ENCODE measurements at places on chromosomes 2 and 18.

- DNase-seq: no peak
These were observed 416.6 kb upstream of the TRIB2 start for GRCh38 chr2:12300019-12300602.

DNA sequence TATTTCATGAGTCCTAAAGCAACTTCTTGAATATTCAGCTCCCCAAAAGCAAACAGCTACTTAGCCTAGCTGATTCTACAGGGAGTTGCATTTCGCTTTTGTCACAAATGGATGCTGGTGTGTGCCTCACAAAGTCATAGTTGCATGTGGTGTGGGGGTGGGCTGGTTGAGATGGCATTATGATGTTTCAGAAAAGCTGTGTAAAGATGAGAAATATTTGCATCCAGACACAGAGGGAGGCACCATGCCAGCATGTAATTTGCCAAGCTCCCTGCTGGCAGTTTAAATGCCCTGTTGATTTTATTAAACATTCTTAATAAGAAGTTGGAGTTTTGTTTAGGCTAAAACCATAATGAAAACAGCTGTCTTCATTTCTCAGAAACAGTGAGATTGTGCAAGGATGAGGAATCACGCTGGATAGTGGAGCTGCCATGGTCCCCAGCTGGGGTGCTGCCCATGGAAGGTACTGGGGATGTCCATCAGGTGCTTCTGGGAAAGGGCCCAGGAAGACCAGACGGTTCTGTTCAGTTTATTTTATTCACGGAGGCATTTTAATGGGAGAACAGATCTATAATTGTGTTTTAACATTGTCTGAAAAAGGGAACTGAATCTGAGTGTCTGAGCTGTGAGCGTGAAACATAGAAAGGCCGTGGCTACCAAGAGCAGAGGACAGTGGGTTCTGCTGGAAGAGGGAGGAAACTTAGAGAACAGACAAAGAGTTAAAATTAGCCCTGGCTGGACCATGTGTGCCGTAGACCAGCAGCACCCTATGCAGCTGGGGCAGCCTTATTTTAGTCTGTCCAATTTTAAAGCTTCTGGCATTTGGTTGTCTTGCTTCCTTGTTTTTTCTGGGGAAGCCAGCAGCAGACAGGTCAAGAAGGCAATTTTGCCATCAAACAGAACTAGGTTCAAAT lies 177.1 kb downstream of the FAM210A start:
- no peak for DNase-seq

DNA sequence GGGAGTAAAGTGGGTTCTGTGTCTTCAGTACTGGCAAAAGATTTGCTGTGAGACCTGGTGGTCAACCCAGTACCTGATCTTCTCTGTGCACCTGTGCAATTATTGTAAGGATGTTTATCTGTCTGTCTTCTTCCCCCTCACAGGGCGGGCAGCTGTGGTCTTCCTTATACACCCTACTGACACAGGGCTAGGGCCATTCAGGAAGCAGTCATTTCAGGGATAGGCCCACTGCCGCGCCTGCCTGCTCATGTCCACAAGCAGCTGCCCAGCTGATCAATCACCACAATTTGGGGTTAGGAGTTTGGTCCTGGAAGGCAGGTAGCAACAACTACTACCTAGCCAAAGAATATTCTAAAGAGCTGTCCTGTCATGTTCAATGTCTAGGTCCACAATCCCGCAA lies 1.2 kb upstream of the CNNM4 start:
- no peak for DNase-seq

GRCh38 chr2:144403933-144404332 lies 116.0 kb downstream of the ZEB2 start:
- DNase-seq: no peak

DNA sequence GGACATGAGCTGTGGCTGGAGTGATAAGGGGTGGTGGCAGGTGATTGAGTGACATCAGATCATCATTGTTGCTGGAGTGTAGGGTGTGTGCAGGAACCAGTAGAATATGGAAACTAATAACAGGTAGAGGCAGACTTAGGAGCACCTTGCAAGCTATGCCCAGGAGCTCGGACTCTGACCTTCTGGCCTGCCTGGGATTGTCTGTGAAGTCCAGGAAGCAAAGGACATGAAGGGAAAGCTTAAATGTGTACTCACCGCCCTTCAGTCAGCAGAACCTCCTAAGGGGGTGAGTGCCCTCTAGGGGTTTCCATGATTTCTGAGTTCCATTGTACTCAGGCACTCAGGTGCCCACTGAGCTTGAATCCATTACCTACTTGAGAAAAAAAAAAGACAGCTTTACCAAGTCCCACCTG lies 104.2 kb downstream of the CRIM1 start:
- DNase-seq: no peak

DNA sequence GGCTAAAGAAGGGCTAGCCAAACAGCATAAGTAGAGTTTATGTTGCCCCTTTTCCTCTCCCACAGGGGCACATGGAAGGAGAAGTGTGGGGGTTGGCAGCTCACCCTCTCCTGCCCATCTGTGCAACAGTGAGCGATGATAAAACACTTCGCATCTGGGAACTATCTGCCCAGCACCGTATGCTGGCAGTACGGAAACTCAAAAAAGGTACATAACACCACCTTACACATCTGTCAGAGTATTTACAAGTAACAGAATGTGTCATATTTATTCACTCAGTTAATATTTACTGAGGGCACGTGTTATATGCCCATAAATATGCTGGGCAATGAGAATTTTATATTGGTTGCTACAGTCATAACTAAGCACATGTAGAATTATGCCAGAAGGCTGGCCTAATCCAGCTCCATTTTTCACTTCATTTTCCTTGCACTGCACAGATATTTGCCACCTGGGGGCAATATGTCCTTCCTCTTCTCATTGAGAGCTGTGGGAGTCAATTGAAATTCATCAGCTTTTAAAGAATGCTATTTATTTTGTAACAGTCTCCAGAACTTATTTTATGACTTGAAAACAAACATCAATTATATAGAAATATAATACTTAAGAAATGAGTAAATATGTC lies 150.6 kb downstream of the RTN4 start:
- no peak for DNase-seq

DNA sequence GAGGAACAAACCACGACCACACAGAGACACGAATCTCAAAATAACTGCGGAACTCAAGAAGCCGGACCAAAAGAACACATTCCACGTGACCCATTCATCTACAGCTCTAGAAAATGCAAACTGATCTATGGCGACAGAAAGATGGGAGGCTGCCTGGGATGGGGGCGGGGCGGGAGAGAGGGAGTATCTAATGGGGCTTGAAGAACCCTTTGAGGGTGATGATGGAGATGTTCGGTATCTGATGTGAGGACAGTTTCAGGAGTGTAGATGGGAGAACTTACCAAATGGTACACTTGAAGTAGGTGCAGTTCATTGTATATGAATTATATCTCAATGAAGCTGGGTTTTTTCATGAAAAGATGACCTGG lies 34.6 kb upstream of the KLF11 start:
- no peak for DNase-seq

GRCh38 chr18:55419947-55420664 lies 167.9 kb downstream of the TCF4 start:
- no peak for DNase-seq

GRCh38 chr18:49566217-49566770 lies 4.4 kb downstream of the LIPG start:
- no peak for DNase-seq

DNA sequence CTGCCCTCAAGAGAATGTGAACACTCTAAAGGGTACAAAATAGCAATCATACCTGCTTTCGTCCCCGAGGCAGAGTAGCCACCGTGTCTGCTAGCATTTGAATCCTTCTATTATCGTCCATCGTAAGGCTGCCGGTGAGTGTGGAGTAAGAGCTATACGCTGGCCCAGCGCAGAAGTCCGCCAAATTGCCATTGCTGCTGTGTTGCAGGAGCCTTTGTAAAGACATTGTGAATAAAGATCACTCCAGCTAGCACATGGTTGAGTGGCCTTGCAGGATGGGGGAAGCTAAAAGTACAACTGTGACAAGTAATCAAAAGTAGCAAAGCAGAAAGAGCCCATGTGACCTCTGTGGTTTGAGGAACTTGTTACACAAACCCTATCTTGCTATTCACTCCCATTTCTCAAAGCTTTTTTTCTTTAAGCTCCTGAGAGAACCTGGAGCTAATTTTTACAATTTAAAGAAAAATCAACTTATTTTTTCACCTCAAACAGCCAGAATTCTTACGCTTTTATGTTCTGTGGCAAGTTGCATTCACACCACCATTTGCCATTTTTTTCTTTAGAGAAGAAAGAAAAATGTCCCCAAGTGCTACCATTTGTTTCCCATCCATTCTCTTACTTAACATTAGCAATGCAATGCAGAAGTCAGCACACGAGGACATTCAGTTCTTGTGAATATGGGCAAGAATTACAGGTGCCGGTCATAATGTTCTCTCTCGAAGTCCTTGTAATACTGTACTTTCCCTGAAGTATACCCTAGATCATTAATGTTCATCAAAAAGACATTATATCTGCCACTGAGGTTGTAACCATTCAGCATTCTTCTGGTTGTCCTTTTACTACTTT lies at the start of gene CYTIP:
Gene CYTIP (minus strand): TSS at position 295 of the 846 bp plus-strand sequence. CDS start 69 bp downstream, at position 226.
- peak; percentile 56 for DNase-seq

GRCh38 chr2:183416753-183417152 lies 292.5 kb downstream of the NUP35 start:
- no peak for DNase-seq

DNA sequence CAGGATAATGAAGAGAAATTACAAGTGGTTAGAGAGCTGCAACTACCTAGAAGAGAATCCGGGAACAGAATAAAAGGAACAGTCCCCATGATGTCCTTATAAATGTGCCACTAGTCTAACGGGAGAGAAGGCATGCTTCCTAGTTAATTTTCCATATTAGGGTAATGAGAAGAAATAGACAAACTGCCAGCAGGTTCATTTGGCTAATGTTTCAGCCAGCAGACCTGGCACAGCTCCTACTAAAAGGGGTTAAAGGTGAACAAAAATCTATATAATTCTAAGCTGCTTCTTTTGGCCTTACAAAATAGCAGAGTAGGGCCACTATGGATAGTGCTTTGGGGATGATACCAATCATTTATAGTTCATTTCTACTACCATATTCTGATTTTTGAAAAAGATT lies 845.3 kb upstream of the GCFC2 start:
- no peak for DNase-seq

DNA sequence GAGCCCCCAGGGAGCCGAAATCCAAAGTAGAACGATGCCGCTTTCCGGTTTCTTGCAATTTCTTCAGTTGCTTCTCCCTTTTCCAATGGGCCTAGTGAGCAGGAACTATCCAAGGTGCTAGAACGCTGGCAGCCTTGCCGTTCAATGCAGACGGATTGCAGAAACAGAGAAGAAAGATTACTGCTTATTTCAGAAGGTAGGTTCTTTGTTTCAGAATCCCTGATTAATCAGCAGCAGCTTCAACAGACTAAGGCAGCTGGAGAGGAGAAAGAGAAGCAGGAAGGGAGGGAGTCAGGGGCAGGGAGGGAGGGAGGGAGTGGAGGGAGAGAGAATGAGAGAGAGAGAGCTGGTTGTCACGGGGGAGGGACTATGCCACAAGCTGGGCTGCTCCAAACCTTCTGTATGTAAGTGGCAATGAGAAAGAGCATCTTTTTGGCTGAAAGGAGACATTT lies 576 bp downstream of the NYAP2 start:
- DNase-seq: peak; percentile 1

- DNase-seq: no peak
These were observed 55.3 kb downstream of the CAB39 start for GRCh38 chr2:230767862-230768388.

DNA sequence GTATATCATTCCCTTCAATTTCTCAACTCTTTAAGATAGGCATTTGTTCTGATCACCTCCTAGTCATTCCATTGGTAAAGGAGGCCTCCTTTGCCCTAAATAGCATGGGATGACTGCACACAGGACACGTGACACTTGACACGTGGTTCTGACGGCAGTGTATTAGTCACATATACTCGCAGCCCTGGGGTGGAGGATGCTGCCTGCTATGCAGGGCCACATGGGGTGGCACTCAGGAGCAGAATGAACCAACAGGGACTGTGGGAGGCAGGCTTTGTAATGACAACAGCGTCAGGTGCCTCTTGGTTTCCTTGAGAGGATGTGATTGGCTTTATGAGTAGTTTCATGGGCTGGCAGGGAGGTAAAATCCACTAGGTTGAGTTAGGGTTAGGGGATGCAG lies 9.3 kb upstream of the KCNS3 start:
- no peak for DNase-seq

DNA sequence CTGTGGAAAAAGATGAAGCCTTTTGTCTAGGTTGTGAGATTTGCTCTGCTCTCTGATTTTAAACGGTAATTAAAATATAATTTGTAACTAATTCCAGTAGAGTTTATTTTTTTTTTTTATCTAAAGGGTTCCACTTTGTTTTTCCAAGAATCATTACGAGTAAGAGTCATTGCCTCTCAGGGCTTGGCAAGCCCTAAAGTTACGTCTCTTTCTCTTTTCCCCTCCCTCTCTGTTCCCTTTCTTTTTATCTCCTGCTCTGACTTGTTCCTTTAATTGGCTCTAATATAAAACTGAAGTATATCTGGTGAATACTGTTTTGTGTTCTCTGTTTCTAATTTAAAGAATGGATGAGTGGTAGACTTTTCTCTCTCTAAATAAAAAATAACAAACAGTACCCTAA lies 75.8 kb downstream of the CALCRL start:
- no peak for DNase-seq

GRCh38 chr2:105879106-105879802 lies 134.5 kb downstream of the NCK2 start:
- peak; percentile 2 for DNase-seq

DNA sequence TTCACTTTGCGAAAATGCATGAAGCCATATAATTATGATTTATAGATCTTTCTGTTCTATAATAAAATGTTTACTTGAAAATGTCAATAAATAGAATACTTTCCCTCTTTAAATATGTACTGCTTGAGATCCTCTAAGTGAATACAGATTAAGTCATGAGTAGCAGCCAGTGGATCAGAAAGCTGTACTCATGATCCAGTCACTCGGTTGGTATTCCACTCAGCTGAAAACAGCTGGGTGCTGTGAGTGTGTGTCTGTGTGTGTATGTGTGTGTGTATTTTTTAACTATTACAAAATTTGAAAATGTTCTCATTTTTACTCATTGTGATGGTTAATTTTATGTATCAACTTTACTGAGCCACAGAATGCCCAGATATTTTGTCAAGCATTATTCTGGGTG lies 141.6 kb upstream of the CYP26B1 start:
- no peak for DNase-seq

GRCh38 chr2:183606718-183607085 lies 482.5 kb downstream of the NUP35 start:
- DNase-seq: no peak

- DNase-seq: no peak
These were observed 81.6 kb downstream of the TWIST2 start for GRCh38 chr2:238929242-238930081.

GRCh38 chr2:216694082-216694825 lies 1.1 kb downstream of the IGFBP5 start:
- peak; percentile 46 for DNase-seq

DNA sequence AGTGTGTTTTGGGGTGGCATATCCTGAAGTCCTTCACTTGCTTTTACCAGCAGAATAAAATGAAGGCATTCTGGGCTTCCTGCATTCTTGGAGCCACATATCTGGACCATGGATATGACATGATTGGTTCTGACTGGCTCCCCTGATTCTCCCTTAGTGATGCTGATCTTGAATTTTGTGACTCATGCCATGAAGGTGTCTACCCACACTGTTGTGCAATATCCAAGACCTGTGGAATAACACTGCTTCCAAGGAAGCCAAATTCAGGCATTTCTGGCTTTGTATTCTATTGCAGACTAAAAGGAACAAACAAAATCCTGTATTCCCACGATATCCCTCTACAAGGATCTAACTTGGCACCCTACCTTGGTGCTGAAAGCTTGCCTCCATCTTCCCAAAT lies 125.8 kb downstream of the LYPD6B start:
- no peak for DNase-seq

GRCh38 chr2:71807581-71808451 lies 339.8 kb downstream of the CYP26B1 start:
- DNase-seq: no peak
